Psoas muscle (tissue), 8 donors: ENCODE measurements at places on chromosomes 2 and 18.
A peak's percentile ranks its signal among the peaks of the same experiment; 100 is the strongest.

- H3K4me3 ChIP-seq, result peak overlapping the region; percentile 16
- H3K36me3 ChIP-seq, result no peaks in the 10 kb centered on the region
- H3K27me3 ChIP-seq, result no peaks in the 10 kb centered on the region
- H3K27ac ChIP-seq, result peak overlapping the region; percentile 59
Observed at GRCh38 chr2:41932241-41933045, 115.4 kb upstream of the PKDCC start.

DNA sequence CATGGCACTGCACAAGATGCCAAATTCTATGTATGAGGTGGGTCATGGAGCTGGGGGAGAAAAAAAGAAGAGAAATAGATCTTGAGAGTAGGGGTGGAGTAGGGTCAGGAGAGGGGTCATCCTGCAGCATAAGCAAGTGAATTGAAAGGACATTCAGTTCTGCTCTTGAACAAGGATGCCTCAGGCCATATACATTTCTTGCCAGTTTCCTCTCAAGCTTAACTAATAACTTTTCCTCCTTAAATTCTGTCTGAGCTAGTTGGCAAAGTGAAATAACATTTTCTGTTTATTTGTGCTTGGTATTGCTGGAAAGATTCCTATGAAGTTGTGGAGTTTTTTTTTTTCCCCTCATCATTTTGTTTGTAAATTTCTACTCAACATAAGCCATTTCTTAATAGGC lies 99.0 kb upstream of the LTBP1 start:
- peaks cover 10% of the 10 kb centered on the region for H3K4me1 ChIP-seq
- DNase-seq, result no peak

- H3K27ac ChIP-seq, result no peak overlapping the region
- H3K4me1 ChIP-seq, result no peaks in the 10 kb centered on the region
- no peaks in the 10 kb centered on the region for H3K27me3 ChIP-seq
- H3K36me3 ChIP-seq, result no peaks in the 10 kb centered on the region
- no peak for DNase-seq
Observed at GRCh38 chr2:1937066-1937465, 192.8 kb upstream of the PXDN start.

DNA sequence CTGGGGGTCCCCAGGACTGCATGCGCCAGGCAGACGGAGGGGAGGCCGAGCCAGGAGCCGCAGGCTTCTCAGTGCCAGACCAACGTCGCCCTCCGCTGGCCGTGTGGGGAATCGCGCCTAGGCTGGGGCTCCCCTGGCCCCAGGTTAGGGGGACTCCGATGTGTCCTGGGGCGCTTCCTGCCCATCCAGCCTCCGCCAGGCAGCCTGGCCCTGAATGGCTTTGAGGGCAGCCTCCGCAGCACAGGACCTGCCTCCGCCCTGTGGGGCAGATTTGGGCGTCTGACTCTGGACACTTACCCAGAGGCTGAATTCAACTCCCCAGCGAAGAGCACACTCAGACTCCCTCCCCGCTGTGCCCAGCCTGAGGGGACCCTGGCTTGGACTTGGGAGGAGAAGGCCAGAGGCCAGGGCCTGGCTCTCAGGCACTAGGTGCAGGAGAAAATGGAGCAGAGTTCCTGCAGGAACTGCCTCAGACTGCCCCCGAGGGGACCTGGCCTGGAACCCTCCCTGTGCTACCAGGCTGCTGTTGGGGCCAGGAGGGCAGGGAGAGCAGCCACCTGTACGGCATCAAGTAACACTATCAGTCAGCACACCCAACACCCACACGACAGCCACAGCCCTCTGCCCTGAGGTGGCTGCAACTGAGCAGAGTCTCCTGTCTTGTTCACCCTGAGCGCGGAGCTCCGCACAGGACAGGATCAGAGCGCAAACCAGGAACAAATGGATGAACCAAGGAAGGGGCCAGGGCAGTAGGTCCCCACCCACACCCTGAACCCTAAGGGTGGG lies 597 bp upstream of the TEKT4 start:
- H3K4me3 ChIP-seq, result no peak overlapping the region
- H3K27ac ChIP-seq, result no peak overlapping the region
- no peaks in the 10 kb centered on the region for H3K36me3 ChIP-seq
- H3K27me3 ChIP-seq, result peaks cover 3% of the 10 kb centered on the region
- H3K4me1 ChIP-seq, result no peaks in the 10 kb centered on the region

GRCh38 chr18:74373428-74373827 lies 57.8 kb downstream of the C18orf63 start:
- no peaks in the 10 kb centered on the region for H3K4me1 ChIP-seq
- H3K4me3 ChIP-seq, result no peak overlapping the region
- no peaks in the 10 kb centered on the region for H3K36me3 ChIP-seq
- DNase-seq, result no peak

GRCh38 chr2:192230889-192231453 lies 36.2 kb upstream of the TMEFF2 start:
- no peaks in the 10 kb centered on the region for H3K27me3 ChIP-seq
- no peak overlapping the region for H3K27ac ChIP-seq
- no peaks in the 10 kb centered on the region for H3K4me1 ChIP-seq
- DNase-seq, result no peak
- no peak overlapping the region for H3K4me3 ChIP-seq
- H3K36me3 ChIP-seq, result no peaks in the 10 kb centered on the region

GRCh38 chr2:67445652-67446268 lies 48.6 kb downstream of the ETAA1 start:
- H3K27me3 ChIP-seq, result no peaks in the 10 kb centered on the region
- no peak overlapping the region for H3K27ac ChIP-seq
- no peaks in the 10 kb centered on the region for H3K36me3 ChIP-seq
- DNase-seq, result no peak

GRCh38 chr2:61550375-61551209 lies 12.4 kb upstream of the XPO1 start:
- H3K27ac ChIP-seq, result no peak overlapping the region
- H3K36me3 ChIP-seq, result no peaks in the 10 kb centered on the region
- no peak for DNase-seq
- H3K27me3 ChIP-seq, result no peaks in the 10 kb centered on the region
- H3K4me3 ChIP-seq, result no peak overlapping the region
- H3K4me1 ChIP-seq, result no peaks in the 10 kb centered on the region

- H3K36me3 ChIP-seq, result no peaks in the 10 kb centered on the region
- H3K4me3 ChIP-seq, result no peak overlapping the region
- H3K27me3 ChIP-seq, result no peaks in the 10 kb centered on the region
- no peak for DNase-seq
- H3K4me1 ChIP-seq, result no peaks in the 10 kb centered on the region
Observed at GRCh38 chr18:59432803-59433597, 73.9 kb upstream of the LMAN1 start.

- DNase-seq, result no peak
- H3K4me3 ChIP-seq, result no peak overlapping the region
- H3K27me3 ChIP-seq, result no peaks in the 10 kb centered on the region
- H3K36me3 ChIP-seq, result no peaks in the 10 kb centered on the region
- no peak overlapping the region for H3K27ac ChIP-seq
- H3K4me1 ChIP-seq, result peaks cover 2% of the 10 kb centered on the region
Observed at GRCh38 chr18:46393230-46393629, 263.8 kb downstream of the LOXHD1 start.

GRCh38 chr2:232551250-232551638 lies 755 bp downstream of the EIF4E2 start:
- peak overlapping the region; percentile 97 for H3K4me3 ChIP-seq
- H3K36me3 ChIP-seq, result peaks cover 6% of the 10 kb centered on the region
- H3K4me1 ChIP-seq, result peaks cover 44% of the 10 kb centered on the region

- no peak overlapping the region for H3K27ac ChIP-seq
- peaks cover 4% of the 10 kb centered on the region for H3K27me3 ChIP-seq
- no peak overlapping the region for H3K4me3 ChIP-seq
- H3K36me3 ChIP-seq, result no peaks in the 10 kb centered on the region
- no peak for DNase-seq
Observed at GRCh38 chr2:879540-879939, 71.1 kb upstream of the SNTG2 start.

DNA sequence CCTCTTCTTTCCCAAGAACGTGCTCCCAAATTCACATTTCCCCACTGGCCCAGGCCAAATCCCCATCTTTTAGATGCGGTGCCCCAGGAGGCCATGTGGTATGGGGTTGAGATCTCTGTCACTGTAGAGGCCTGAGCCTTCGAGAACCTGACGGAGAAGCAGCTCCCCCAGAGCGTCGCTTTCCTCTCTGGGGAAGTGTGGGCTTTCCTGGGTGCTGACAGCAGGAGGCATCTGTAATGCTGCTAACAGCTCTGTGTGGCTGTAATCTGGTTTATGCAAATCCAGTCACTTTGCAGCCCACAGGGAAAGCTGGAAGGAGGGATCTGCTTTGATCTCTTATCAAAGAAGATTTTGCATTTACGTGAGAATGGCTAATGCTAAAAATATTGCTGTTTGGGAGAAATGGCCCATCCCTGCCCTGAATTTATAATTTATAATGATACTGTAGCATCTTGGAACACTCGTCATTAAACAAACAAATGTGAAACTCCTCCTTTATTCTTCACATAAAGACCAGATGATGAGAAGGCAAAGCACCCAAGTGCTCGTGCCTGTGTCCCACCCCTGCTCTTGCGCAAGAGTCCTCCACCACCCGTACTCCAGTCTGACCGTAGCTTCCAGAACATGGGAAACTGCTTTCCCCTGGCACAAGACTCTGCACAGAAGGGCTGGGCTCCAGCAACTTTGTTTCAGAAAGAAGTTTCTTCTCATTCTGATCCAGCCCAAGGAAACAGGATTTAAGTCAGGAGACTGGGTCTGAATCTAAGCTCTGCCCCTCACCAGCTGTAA lies 109.9 kb upstream of the EPC2 start:
- H3K27ac ChIP-seq, result no peak overlapping the region
- peak; percentile 72 for DNase-seq
- no peak overlapping the region for H3K4me3 ChIP-seq
- H3K36me3 ChIP-seq, result no peaks in the 10 kb centered on the region
- no peaks in the 10 kb centered on the region for H3K4me1 ChIP-seq

GRCh38 chr2:126658319-126658904 lies 2.5 kb downstream of the GYPC start:
- DNase-seq, result no peak
- no peaks in the 10 kb centered on the region for H3K27me3 ChIP-seq
- H3K4me3 ChIP-seq, result peak overlapping the region; percentile 85
- H3K27ac ChIP-seq, result peak overlapping the region; percentile 97

DNA sequence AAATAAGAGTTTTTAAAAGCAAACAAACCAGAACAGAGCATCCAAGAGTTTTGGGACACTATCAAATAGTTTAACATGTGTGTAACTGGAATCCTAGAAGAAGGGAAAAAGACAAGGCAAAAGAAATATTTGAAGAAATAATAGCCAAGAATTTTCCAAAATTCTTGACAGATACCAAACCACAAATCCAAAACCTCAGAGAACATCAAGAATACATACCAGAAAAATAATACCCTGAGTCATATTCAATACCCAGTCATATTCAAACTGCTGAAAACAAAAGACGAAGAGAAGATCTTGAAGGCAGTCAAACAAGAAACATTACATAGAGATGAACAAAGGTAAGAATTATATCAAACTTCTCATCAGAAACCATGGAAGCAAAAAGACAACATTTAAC lies 22.9 kb downstream of the INO80C start:
- no peak overlapping the region for H3K27ac ChIP-seq
- peaks cover 3% of the 10 kb centered on the region for H3K36me3 ChIP-seq
- no peak for DNase-seq
- no peak overlapping the region for H3K4me3 ChIP-seq
- H3K4me1 ChIP-seq, result peaks cover 7% of the 10 kb centered on the region

DNA sequence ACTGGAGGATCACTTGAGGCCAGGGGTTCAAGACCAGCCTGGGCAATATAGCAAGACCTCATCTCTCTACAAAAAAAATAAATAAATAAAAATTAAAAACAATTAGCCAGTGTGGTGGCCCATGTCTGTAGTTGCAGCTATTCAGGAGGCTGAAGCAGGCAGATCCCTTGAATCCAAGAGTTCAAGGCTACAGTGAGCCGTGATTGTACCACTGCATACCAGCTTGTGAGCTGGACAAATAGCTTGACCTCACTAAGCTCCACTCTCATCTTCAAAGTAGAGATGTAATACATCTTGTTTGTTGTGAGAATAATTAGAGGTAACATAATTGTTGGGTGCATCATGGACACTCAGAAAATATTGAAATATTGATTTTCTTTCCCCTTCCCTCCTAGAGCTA lies 31.1 kb upstream of the MAPRE2 start:
- no peaks in the 10 kb centered on the region for H3K27me3 ChIP-seq
- no peak overlapping the region for H3K27ac ChIP-seq
- no peak overlapping the region for H3K4me3 ChIP-seq
- H3K36me3 ChIP-seq, result no peaks in the 10 kb centered on the region

DNA sequence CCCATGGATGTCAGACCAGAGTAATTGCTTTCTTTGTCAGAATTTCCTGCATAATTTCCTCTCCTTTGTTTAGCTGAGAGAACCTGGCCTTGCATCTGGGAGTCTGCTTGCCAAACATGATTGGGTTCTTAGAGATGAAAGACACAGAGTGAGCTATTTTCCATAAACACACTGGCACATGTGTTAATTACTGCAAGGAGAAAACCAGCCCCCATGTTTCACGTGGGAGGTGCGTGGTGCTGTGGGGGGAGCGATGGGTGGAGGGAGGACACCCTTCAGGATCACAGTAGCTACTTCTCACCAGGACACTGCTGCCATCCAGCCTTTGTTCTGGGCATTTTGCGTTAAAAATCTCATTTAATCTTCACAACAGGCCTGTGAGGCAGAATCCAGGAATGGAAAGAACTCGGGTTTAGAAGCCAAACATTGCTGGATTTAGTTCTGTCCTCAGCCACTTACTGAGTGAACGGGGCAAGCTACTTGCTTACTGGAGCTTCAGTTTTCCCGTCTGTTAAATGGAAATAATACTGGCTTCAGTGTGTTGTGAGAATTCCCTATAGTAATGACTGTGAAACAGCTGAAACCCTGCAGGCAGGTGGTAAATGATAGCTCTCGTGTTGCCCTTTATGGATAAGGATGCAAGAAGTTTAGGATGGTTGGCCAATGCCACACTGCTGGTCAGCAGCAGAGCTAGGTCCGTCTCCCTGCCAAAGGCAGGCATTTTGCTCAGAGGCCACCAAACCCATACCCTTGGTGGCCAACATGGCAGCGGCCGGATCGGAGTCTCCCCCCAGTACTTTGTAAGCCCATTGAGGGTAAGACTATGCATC lies 100.1 kb upstream of the ASAP2 start:
- no peak overlapping the region for H3K27ac ChIP-seq
- H3K4me3 ChIP-seq, result no peak overlapping the region
- no peaks in the 10 kb centered on the region for H3K4me1 ChIP-seq
- H3K27me3 ChIP-seq, result no peaks in the 10 kb centered on the region
- no peaks in the 10 kb centered on the region for H3K36me3 ChIP-seq

GRCh38 chr2:38262069-38262871 lies 114.8 kb downstream of the ATL2 start:
- no peaks in the 10 kb centered on the region for H3K36me3 ChIP-seq
- H3K4me1 ChIP-seq, result no peaks in the 10 kb centered on the region
- H3K27me3 ChIP-seq, result no peaks in the 10 kb centered on the region

GRCh38 chr18:9280849-9281248 lies 53.7 kb upstream of the TWSG1 start:
- H3K36me3 ChIP-seq, result peaks cover 2% of the 10 kb centered on the region
- H3K4me1 ChIP-seq, result no peaks in the 10 kb centered on the region
- H3K4me3 ChIP-seq, result no peak overlapping the region
- no peak for DNase-seq
- no peak overlapping the region for H3K27ac ChIP-seq

DNA sequence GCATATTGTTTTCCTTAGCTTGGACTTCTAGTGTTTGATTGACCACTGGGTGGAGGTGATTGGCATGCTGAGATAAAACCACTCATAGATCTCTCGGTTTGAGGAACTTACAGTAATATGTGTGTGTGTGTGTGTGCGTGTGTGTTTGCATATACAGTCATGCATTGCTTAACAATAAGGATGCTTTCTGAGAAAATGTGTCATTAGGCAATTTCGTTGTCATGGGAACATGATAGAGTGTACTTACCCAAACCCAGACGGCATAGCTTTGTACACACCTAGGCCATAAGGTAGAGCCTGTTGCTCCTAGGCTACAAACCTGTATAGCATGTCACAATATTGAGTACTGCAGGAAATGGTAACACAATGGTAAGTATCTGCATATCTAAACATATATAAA lies 167.3 kb downstream of the NYAP2 start:
- DNase-seq, result no peak
- no peaks in the 10 kb centered on the region for H3K4me1 ChIP-seq
- no peak overlapping the region for H3K4me3 ChIP-seq
- no peaks in the 10 kb centered on the region for H3K36me3 ChIP-seq
- no peaks in the 10 kb centered on the region for H3K27me3 ChIP-seq
